ENCODE measurements at places on chromosomes 4 and X.

DNA sequence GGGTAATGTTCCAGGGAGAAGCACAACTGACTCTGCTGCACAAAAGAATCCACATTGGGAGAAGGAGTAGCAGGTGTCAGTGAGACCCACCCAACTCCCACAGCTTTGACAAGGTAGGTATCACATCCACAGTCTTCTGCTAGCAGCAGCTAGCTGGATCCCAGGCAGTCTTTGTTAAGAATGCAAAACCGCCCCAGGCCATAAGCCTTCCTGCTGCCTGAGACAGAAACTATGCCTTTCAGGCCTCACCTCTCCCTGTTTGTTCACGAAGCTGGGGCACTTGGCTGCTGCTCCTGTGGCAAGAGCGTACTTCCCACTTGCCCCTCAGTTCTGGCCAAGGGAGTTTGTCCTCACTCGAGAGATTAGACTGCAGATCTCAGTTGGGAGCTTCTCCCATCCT is 21.4 kb downstream of the RRAGB start:
- no peak for DNase-seq

DNA sequence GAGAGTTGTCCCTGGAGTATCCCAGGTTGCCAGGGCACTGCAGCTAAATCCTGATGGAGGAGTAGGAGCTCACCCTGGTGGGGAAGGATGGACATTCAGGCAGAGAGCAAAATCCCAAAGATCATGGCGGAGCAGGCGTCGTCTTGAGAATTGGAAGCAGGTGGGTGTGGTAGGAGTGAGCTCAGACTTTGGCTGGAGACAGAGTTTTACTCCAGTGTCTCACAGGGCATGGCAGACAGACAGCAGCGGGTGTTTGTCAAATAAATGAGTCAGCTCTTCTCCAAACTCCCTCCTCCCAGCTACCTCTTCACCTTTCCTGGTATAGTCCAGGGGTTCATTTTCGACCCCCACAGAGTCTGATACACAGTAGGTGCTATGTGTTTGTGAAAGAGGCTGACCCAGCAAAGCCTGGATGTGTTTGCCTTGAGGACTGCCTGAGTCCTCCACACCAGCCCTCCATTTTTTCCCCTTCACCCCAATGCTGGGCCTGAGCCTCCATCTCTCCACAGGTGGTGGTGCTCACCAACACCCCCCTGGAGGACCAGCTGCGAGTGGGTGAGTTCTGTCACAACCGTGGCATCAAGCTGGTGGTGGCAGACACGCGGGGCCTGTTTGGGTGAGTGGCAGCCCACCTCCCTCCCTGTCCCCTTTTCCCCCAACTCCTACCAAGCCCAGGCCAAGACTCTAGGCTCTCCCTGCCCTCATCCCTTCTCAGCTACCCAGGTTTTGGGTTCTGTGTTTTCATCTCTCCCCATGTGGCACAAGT is 6.9 kb downstream of the UBA1 start:
- no peak for DNase-seq

DNA sequence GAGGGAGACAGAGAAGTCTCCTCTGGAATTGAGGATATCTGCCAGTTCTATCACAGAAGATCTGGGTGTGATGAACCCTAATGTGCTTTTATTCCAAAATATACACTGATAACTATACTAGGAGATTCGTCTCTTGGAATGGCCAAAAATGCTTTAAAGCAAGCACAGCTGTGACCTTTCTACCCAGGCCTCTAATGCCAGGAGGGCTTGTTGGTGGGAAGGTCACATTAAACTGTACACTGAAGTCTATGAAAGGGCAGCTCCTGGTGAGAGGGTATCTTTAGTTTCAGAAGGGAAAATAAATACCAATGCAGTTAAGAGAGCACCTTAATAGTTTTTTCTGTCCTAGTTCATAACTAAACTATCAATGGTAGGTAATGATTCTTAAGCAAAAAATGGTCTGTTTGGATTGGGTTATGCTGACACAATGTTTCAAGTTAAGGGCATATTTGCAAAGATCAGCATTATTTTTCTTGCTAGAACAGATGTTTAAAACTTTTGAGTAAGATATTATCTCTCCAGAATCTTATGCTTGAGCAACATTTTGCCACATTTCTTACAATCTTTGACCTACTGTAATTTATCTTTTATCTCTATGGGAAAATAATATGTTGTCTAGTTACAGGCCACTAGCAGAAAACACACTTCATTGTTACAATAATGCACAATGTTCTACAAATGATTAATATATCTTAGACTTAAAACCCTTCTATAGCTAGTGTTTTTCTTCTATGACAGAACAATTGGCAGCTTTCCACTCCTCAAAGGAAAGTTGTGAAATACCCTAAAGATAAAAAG is 59.6 kb downstream of the SEC24D start:
- no peak for DNase-seq

DNA sequence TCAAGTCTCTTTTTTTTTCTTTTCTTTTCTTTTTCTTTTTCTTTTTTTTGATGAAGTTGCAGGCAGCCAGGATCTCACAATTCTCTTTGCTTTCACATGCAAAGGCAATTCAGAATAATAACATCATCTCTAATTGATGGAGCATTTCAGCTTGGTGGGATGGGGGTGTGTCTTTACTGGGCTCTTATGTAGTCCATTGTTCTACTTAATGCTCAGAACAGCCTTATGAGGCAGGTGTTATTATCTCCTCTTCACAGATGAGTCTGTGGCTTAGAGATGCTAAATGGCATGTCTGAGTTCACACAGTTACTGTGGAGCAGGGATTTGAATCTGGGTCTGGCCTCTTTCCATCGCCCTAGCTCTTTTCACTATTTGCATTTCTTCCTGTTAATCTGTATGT is 70.2 kb downstream of the TRPC5 start:
- no peak for DNase-seq
